ENCODE measurements at places on chromosomes 2 and 18.

- DNase-seq: no peak
Observed at GRCh38 chr2:105403783-105404698, 5.2 kb upstream of the FHL2 start.

DNA sequence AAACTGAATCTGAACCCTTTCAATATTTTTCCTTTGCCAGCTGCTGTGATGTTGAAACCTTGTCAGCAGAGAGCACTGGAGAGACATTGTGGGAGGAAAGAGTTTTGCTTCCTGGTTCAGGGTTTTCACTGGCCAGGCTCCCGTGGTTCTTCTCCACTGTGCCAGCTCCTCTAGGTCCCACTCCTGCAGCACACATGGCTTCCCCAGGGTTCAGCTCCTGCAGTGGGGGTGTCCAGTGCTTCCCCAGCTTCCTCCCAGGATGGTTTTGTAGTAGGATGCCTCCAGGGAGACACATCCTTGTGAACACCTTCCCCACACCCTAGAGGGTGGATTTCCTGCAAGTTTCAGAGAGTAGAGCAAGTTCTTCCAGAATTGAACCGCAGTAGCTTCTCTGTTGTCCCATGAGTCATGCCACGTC lies 24.0 kb upstream of the SULT1C3 start:
- DNase-seq: no peak

DNA sequence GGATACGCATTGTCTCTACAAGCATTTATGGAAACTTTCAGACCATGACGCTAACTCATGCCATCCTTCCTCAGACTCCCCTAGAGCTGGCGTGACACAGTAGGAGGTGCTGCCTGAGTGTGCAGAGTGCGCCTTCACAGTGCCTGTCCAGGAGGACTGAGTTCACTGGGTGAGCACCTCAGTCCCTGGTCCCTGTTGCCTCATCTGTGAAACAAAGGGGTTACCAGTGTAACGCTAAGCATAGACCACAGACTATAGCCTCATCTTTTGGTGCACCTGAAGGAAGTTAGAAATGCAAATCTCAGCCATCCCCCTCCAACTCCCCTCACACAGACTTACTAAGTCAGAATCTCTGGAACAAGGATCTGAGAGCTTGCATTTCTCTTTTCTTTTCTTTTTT lies 142.8 kb downstream of the TMEM17 start:
- DNase-seq: no peak

DNA sequence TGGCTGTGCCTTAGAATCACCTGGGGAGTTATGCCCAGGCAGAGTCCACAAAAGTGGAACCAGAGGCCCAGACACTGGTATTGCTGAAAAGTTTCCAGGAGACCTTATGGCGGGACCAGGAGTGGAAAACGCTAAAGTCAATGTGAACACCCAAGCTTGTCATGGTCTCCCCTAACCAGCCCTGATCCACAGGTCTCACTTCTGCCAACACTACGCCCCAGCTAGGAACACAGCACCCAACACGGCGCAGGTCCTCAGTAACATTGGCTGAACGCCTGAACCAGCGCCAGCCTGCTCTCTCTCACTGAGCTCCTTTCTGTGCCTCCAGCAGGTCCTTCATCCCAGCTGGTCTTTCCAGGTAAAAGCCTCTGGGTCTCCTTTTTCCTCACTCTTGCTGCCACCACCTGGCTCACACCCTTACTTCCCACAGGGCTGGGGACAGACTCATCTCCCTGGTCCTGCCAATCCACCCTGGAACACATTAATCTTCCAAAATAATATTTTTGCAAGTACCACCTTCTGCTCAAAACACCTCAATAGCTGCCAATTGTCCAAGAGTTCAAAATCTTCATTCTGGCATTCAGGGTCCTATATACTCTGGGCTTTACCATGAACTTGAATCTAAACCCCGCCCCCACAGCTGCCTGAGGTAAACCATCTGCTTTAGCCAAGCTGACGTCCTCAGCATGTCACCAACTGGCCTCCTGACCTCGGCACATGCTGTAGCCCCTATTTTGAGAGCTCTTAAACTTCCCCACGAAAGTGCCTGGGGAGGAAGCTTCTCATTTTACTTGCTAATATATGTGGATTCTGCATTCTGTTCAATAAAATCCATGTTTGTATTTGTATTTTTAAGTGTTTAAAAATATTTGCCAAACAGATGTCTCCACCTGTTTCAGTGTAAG lies 34.6 kb downstream of the ADCY3 start:
- DNase-seq: peak; percentile 20

DNA sequence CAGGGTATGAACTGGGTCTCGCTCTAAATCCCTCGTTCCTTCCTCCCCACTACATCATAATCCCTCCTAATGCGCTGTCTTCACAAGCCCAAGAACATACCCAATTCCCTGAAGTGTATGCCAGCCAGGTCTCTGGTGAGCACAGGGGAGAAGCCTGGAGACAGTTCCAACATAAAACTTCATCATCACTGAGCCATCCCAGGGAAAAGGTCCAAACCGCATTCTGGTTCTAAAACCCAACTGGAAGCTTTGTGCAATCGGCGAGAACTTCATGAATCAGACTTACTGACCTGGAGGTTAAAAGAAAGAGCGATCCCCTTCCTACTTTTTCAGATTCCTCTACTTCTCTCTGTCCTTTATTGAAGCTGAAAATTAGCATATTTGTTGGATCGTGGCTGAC lies 132.7 kb downstream of the ALPK2 start:
- DNase-seq: no peak

DNA sequence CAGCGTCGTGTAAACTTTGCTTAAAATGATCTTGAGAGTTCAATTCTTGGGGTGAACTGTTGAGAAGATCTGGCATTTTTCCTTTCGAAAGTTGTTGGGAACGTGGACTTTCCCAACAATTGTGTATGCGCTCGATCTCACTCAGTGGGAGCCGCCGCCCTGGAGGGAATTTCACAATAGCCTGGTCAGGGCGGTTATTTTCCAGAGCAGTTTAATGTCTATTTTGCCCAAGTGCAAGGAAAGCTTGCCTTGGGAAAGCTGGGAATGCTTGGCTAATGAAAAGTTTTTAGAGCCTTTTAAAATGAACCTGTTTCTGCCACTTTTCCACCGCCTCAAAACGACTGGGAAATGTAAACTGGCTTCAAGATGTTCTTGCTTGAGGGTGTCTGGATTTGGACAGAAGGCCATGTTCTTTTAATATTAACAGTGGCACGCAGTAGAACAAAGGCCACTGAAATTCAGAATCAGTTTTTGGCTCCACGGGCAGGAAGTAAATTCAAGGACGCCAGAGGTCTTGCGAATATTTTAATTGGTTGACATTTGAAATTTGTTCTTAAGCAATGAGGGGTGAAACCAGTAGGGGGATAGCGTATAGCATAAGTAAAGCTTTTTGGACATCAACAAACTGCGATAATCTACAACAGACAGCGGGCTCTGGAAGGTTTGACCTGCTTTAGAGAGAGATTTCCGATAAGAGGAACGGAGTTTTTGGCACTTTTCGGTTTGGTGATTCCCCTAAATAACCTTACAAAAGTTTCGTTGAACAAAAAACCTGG lies 1.2 kb downstream of the CFLAR start:
- DNase-seq: peak; percentile 62

- no peak for DNase-seq
Observed at GRCh38 chr2:183348492-183348891, 224.2 kb downstream of the NUP35 start.

DNA sequence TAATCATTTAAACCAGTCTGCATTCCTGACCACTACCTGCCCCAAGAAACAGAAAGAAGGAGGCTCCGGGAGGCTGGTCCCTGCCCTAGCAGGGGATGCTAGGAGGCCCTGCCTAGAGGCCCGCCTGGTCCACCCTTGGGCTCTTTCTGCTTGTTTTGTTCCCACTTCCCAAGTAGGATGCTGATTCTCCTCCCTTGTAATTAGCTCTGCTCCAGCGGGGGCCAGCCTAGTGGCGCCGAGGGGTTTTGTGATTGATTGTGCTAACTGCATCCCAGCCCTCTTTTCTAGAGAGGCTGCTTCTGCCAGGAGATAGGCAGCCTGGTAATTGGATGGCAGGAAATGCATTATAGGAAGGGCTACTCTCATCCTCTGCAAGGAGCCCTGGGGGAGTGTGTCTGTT lies 220.0 kb downstream of the LOXHD1 start:
- DNase-seq: no peak

- DNase-seq: no peak
Observed at GRCh38 chr2:214079032-214079431, 331.8 kb upstream of the VWC2L start.

- DNase-seq: no peak
Observed at GRCh38 chr2:23651187-23652080, 266.5 kb downstream of the KLHL29 start.

GRCh38 chr2:197304556-197305011 lies 6.0 kb downstream of the ANKRD44 start:
- no peak for DNase-seq

- DNase-seq: no peak
Observed at GRCh38 chr2:200138391-200139124, 167.9 kb upstream of the SPATS2L start.

GRCh38 chr2:120715353-120715752 lies 20.3 kb upstream of the GLI2 start:
- DNase-seq: no peak

GRCh38 chr2:57954020-57954419 lies 92.6 kb upstream of the VRK2 start:
- DNase-seq: no peak

GRCh38 chr18:43125471-43125870 lies 10.0 kb upstream of the RIT2 start:
- no peak for DNase-seq

DNA sequence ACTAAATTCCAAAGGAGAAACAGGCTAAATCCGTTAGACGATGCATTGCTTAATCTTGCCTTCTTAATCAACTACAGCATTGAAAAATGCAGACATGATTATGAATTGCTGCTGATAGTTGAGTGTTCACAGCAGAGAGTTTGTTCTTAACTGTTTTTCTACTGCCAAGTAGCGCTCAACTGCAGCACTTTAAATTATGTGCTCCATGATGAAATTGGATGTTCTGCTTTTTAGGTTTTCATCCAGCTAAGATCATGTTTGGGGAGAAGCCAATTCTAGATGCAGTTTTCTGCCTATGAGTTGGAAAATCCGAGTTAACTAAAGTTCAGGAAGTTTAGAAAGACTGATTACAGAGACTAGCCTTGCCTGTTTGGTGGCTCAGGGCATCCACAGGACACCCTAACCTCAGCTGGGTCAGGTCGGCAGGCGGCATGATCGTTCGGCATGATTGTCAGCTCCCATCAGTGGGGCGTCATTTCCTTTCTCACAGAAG lies 119.4 kb upstream of the PIEZO2 start:
- no peak for DNase-seq

- DNase-seq: no peak
Observed at GRCh38 chr2:138922973-138923563, 142.9 kb upstream of the NXPH2 start.

- DNase-seq: no peak
Observed at GRCh38 chr2:72115110-72116080, 32.3 kb downstream of the CYP26B1 start.

GRCh38 chr2:96881349-96882195 lies 11.7 kb upstream of the SEMA4C start:
- DNase-seq: no peak

- DNase-seq: no peak
Observed at GRCh38 chr2:202007983-202008354, 25.7 kb upstream of the FZD7 start.

GRCh38 chr2:239307221-239307569 lies 93.6 kb downstream of the HDAC4 start:
- DNase-seq: no peak

DNA sequence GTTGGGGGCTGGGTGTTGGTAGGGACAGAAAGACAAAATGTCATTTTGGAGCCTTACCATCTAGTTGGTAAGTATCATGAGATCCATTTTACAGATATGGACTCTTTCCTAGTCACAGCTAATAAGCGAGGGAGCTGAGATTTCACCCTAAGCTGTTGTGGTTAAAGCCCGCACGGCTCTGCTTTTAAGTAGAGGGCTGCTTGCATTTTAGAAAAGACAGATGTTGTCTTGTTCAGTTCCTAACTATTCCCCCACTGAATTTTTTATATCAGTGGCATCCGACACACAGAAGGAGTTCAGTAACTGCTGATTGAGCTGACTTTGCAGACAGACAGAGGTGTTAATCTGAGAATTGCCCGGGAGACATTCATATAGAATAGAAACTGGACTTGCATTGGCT lies 3.7 kb downstream of the QPCT start:
- no peak for DNase-seq

DNA sequence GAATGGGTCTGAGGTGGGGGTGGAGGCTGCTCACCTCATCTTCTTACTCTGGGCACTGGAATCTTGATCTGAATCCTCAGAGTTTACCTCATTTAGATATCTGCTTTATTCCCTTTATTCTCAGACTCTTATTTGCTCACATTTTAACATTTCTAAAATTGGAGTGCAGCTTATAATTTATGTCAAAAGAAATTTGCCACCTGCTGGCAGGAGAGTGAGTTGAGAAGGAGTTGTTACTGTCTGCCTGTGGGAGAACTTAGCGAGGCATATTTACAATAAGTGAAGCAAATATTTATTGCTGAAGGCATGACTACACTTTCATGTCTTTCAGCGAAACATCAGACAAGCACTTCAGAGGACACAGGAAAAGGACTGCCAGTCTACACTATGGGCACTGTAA lies 16.4 kb upstream of the KIAA2012 start:
- no peak for DNase-seq

DNA sequence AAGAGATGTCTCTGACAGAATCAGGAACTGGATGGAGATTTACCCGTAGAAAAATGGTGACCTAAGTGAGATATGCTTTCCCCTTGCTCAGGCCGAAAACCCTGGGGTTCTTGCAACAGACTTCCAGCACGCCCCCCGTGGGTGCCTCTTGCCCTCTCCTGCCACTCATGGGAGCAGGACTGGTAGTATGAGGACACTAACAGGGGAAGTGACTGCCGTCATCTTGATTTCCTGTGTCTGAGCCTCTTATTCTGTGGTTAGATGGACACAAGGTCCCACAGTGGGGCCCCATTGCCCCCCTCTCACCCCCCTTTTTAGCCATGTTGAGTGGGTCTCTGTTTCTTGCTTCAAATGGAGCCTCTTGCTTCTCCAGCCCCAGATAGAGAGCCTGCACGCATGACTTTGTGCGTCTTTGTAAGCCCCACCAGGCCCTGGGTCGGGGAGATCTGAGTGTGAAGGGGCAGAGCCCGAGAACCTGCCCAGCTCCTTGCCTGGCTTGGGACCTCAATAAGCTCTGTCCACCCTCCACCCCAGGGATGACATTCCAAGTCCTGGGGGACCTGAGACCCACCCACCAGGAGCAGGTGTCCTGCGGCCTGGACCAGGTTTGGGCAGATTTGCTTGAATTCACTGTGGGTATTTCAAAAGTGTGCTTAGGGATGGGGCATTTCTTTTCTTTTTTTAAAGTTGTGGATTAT lies 12.6 kb downstream of the GNLY start:
- peak; percentile 92 for DNase-seq

GRCh38 chr2:230899786-230900185 lies 25.3 kb downstream of the GPR55 start:
- DNase-seq: no peak

- DNase-seq: no peak
Observed at GRCh38 chr2:106841886-106842645, 43.9 kb downstream of the ST6GAL2 start.

DNA sequence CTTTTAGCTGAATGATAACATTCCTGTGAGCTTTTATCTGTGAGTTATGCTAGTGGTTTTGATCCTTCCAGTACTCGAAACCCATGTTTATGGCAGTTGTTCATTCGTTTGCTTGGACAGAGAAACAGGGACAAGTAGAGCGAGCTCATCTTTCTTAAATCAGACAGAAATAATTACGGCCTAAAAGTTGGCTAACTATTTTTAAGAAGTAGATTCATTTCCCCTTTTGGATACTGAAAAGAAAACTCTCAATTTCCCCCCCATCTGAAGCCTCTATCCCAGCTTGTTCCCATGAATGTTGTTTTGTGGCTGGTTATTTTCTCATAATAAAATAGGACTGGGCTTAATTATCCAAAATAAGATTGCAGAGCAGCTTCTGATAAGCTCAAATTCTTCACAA lies 67.1 kb downstream of the ANTXR1 start:
- no peak for DNase-seq
